ENCODE measurements at places on chromosomes 6 and 20. TPM values are rescaled to one million over a fixed set of nuclear protein-coding genes. Genes with fewer than 3 reads are reported as not detected.

The TP53TG5 gene
- total RNA-seq = not detected

The OR2H1 gene
- total RNA-seq = not detected

The COMMD7 gene
- 58.8 TPM for total RNA-seq

The COX4I2 gene
- not detected for total RNA-seq

The CLVS2 gene
- not detected for total RNA-seq

The TMEM217 gene
- 6.8 TPM for total RNA-seq

The BPIFB2 gene
- total RNA-seq = not detected

The ENPP5 gene
- not detected for total RNA-seq
